ENCODE measurements at places on chromosomes 3 and 15.

- peak; percentile 18 for DNase-seq
These were observed 40.1 kb upstream of the TAFA4 start for GRCh38 chr3:68972358-68972979.

- no peak for DNase-seq
These were observed 480.5 kb upstream of the ARRDC4 start for GRCh38 chr15:97479957-97480356.

DNA sequence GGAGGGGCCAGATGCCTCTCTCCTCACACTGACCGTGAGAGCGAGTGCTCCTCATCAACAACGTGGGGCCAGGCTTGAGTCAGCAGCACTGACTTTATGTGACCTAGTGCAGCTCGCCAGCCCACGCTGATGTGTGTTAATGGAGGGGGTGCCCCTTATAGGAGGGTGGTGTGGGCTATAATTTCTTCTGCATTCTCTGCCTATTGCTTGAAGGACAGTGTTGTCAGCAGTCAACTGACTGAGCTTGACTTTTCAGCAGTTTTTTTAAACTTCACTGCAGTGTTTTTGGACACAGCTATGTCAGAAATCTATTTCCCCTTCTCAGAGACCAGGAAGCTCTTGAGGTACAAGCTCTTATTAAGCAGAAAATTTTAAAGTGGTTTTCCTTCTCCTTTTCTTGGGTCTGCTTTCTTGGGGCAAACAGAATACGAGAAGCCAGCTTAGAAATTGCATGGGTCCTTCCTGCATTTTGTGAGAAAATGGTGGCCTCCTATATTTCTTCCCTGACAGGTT lies 304.8 kb upstream of the CTDSPL start:
- no peak for DNase-seq

DNA sequence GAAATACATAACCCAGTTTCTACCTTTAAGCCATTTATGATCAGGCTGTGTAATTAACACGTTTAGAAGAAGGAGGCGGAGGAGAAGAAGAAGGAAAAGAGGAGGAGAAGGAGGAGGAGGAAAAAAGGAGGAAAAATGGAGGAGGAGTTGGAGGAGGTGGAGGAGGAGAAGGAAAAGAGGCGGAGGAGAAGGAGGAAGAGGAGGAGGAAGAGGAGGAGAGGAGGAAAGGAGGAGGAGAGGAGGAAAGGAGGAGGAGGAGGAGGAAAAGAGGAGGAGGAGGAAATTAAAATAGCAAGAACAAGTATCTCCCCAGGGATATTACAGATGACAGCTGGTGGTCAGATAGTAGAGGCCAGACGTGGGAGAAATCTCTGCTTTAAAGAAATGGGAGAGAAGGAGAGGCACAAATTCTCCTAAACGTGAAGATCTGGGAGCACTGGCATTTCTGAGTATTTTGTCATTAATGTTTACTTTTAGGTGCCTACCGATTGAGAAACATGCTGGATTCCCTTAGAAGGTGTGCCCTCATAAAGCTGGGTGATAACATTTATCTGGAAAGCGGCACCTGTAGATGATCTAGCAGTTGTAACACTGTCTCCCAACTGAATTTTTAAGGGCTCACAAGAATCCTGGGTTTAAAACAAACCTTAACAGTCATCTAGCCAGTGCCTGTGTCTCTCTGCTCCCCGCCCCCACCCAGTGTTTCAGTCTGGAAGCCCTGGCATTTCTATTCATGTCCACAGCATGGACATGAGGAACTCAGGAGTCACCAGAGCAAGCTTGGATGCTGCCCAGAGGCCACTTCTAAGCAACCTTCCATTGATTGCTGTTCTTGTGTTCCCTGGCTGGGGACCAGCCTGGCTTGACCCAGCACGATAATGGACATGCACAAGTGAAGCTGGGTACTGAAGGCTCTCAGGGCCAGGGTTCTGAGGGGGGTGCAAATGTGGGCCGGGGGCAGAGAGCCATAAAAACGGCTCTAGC lies 75.2 kb downstream of the CHRNA7 start:
- DNase-seq, result no peak

GRCh38 chr3:58661836-58662420 lies 4.6 kb downstream of the FAM3D start:
- no peak for DNase-seq

Measured in psoas muscle (tissue), 8 donors.